ENCODE measurements at places on chromosomes 5 and 9.
A peak's percentile ranks its signal among the peaks of the same experiment; 100 is the strongest.

GRCh38 chr5:38827525-38827924 is 18.3 kb upstream of the OSMR start:
- DNase-seq = no peak

DNA sequence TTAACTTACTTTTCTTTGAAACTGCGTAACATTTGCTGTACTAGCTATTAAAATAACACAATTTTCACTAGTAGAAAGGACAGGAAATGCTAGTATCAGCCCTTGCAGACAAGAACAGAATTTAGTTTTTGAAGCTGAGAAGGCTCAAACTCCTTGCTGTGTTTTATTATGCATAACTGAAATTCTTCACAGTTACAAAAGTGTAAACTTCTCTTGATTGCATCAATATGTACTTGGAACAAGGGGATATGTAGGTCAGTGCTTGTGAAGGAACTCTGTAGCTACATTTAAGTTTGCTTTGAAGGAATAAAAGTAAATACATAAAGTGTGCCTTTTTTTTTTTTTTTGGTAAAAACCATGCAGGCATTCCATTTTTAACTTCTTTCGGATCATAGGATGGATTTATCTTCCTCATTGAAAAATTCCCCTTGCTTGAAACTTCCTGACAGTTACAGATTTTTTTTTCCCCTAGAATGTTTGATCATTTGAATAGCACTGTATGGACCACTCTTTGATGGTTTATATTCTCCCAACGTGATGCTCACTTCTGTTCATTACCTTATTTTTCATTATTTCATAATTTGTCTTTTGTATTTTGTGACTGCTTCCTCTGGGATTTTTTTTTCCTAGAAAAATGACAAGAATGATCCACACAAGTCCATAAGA is 94.9 kb upstream of the DAB2 start:
- no peak for DNase-seq

DNA sequence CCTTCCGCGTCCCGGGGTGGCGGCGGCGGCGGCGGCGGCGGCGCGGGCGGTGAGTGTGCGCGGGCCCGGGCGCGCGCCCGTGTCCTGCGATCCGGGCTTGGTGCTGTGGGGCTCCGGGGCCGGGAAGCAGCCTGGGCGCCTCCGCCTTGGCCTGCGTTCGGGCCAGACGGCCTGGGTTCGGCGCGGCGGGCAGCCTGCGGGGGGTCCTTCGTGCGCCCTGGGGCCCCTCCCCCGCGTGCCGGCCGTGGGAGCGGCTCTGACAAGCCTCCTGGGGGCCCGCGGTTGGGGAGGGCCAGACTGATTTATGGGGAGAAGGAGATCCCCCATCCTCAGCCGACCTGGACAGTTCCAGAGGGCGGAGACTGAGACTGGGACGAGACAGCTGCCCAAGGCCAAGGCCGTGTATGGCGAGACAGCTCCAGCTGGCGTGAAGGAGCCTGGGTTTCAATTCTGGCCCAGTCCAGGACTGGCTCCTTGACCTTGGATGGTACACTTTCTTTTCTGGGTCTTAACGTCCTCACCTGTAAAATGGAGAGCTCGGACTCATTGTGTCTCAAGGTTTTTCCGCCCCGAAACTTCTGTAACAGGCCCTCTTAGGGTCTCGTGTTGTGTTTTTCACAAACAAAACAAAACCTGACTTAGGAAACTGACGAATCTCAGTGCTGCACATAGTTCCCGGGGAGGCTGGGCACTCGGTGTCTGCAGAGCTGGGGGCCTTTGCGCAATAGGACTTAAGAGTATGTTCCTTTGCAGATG is 603 bp downstream of the TMEM268 start:
- peak; percentile 88 for DNase-seq

DNA sequence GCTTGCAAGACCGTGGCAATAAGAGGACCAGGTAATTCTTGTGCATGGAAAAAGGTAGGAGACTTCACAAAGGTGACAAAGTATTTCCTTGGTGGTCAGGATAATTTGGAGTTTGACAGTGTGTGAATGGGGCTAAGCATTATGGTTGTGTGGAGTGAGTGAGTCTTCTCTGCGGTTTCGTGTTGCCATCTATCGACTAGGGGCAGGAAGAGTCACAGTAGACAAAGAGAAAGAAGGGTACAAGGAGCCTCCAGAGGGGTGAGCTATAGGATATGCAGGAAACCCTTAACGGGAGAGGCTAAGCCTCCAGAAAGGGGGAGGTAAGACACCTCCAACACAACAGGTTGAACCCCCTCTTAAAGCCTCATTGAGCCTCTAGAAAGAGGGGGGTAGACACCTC is 64.0 kb upstream of the RANBP6 start:
- DNase-seq = no peak

- DNase-seq = no peak
Measured at GRCh38 chr5:43273552-43273951, 39.7 kb downstream of the HMGCS1 start.

DNA sequence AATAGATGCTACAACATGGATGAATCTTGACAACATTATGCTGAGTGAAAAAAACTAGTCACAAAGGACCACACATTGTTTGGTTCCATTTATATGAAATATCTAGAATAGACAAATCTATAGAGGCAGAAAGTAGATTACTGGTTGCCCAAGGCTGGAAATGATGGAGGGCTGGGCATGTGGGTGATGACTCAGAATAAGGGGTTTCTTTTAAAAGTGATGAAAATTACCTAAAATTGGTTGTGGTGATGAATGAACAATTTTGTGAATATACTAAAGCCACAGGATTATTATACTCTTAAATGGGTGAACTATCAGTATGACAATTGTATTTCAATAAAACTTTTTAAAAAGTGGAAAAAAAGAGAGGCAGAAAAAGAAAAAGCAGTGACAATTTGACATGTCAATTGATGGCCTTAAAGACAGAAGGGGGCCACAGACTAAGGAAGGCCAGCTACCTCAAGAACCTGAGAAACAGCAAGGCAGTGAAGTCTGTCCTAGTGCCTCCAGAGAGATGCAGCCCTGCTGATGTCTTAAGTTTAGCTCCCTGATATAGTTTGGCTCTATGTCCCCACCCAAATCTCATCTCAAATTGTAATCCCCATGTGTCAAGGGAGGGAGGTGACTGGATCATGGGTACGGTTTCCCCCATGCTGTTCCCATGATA is 182.7 kb downstream of the PIK3R1 start:
- DNase-seq = no peak

GRCh38 chr9:69677931-69678330 is 5.8 kb upstream of the APBA1 start:
- DNase-seq = no peak

GRCh38 chr5:52342361-52342760 is 445.4 kb upstream of the ITGA1 start:
- DNase-seq = no peak

- no peak for DNase-seq
Measured at GRCh38 chr5:145830594-145830993, 4.5 kb downstream of the PRELID2 start.

DNA sequence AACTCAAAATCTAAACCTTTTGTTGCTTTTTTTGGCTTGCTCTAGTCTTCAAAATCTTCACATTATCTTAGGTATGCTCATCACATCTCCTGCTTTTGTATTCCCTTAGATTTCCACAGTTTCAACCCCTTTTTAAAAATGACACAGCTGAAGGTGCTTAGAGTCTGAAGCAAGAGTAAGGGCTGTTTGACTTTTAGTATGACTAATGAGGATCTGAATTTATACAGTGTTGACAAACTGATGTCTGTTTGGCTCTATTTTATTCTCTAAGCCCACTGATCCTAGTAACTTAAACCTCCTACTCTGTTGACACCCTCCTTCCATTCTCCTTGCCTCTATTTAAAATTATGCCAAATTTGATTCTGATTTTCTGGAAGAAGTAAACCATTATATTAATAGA is 200.1 kb downstream of the MCTP1 start:
- DNase-seq = no peak

- DNase-seq = no peak
Measured at GRCh38 chr9:117649126-117649525, 55.1 kb upstream of the TLR4 start.

DNA sequence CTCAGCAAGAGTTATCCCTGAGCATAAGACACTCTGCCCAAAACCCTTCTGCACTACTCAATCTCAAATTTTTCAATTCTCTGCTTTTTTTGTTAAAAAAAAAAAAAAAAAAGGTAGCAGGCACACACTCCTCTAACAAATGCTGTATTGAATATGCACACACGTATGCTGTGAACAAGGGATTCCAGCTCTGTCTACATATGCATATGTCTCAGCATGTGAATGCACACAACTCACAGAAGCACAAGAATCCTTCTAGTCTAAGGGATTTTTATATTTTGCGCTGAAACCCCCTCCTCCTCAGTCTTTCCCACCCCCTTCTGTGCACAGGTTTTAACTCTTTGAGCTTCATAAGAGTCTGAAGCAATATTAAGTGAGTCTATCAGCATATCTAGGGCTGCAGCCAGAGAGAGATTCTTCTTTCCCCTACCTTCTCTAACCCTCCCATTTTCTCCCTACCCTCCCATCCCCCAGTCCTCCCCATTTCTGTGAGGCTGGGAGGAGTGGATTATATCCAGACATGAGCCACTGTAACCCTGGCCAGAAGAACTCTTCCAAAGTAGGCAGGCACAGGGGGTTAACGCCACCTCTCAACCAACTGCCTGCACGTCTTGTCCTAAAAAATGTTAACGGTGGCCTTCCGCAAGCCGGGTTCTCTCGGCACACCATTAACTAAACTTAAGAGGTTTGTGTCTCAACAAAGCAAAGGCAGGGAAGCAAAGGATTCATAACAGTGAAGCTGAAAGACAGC is 1.0 kb downstream of the GABRB2 start:
- DNase-seq = peak; percentile 5

GRCh38 chr5:81225463-81225862 is 7.7 kb upstream of the CKMT2 start:
- no peak for DNase-seq

GRCh38 chr9:75658301-75658905 is 232.1 kb upstream of the PCSK5 start:
- DNase-seq = peak; percentile 18

- DNase-seq = no peak
Measured at GRCh38 chr9:134283111-134283515, 43.1 kb upstream of the RXRA start.

- no peak for DNase-seq
Measured at GRCh38 chr9:83966209-83966582, 13.8 kb downstream of the HNRNPK start.

DNA sequence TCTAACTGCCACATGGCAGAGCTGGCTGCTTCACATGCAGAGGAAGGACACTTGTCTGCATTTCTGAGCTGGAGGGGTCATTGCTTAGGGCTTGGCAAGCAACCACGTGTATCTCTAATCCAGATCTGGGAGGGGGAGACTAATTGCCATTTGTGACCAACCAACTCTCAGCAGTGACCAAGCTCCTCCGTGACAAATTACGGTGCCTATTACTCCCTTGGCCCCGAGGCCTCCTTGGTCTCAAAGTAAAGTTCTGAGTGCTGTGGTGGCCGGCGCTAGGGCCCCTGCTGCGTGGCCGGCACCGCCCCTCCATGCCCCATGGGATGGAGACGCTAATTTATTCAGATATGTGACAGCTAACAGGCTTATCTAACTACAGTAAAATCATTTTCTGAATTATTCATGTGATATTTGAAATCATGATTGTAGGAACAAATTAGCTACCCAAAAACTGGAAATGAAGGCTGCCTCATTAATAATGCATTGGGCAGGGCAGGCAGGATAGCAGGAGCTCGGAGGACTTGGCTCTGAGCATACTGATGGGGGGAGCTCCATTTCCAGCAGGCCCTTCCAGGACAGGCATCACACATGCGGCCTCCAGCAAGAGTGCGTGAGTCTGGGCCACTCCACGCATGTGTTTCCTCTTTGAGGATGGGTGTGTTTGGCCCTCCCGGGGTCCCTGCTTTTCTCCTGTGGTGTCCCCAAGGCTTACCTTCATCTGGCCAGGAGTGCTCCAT is 67.7 kb downstream of the C5orf15 start:
- DNase-seq = no peak

DNA sequence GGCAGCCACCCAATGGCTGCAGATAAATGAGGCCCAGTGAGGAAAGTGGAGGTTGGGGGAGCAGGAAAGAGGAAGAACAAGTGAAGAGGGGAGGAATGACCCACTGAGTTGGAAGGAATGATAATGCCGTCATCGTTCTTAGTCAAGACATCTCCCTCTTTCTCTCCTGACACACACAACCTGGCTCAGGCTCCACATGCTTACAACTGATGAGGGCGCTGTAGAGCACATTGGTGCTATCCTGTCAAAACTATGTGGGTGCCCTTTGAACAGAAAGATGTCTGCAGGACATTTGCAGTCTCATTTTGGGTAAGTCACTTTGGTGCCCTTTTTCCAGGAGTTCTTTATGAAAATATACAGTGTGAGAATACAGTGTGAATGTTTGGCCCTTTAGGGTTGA is 5.9 kb downstream of the IFNW1 start:
- no peak for DNase-seq

GRCh38 chr9:109159583-109159982 is 7.5 kb downstream of the FRRS1L start:
- no peak for DNase-seq

DNA sequence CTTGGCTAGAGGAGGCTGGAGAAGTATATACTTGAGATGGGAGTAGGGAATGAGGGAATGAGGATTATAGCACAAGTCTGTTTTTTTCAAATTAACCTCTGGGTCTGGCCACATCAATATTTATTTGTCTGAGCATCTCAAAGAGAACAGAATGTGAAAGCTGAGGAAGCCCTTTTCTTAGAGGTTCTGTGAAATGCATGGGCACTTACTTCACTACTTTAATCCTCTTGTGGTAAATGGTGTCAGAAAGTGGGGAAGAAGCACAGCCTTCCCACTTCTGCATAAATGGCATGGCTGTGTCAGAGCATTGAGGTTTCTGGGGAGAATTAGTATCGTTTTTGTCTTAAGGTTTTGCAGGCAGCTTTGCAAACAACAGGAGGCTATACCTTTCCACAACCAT is 48.6 kb downstream of the SPATA31D1 start:
- DNase-seq = no peak

- DNase-seq = no peak
Measured at GRCh38 chr9:99563364-99563763, 258.3 kb upstream of the NR4A3 start.

- DNase-seq = no peak
Measured at GRCh38 chr9:129472651-129473102, 148.2 kb downstream of the C9orf50 start.

DNA sequence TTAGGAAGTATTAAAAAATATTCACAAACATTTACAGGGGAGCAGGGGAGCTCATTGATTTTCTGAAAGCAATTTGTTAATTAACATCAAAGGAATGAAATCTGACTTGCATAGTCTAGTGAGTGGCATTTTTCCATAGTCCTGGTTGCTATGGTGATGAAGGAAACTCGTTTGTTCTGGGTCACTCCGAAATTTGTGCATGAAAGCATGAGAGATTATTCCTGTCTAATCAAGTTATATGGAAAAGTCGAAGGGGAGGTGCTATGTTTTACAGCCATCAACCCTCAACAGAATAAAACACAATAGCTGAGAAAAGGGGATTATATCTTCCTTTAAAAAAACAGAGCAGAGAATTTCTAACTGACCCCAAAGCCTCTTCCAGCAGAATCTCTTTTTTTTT is 1495.7 kb upstream of the WWC1 start:
- DNase-seq = no peak

GRCh38 chr5:140565780-140566095 is 1.1 kb downstream of the SLC35A4 start:
- DNase-seq = no peak

All from right kidney (tissue), 9 donors.